ENCODE measurements at places on chromosomes 11 and 22.

DNA sequence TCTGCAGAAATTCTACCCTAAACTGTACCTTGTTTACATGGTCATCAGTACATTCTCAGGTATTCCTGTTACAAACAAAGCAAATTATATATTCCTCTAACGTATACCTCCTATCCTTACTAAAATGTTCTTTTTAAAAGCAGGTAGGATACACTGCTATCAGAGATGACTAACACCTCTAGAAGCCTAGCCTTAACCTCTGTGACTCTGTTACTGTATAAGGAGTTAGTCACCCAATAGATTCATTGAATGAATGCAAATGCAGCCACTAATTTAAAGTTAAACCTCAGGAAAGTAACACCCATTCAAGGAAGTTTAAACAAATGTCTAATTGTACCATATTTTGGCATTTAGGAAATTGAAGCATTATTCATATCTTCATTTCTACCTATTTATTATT lies 82.2 kb downstream of the FCHSD2 start:
- DNase-seq, result no peak

DNA sequence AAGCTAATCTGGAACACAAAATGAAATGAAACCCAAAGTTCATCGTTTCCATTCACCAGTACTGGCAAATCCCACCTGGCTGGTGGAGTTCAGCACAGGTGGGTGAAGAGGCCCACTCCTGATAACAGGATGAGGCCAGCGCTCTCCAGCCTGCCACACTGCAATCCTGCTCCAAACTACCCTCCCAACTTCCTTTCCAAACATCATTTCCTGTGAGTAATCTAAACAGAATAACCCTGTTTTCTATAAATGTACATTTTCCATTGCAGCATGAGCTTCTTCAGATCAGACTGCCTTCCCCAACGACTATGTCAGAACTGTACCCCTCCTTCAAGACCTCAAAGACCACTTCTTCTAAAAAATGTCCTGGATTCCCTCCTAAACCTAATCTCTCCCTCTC lies 15.9 kb upstream of the NFRKB start:
- DNase-seq, result no peak

GRCh38 chr22:48840112-48840949 lies 987.3 kb downstream of the BRD1 start:
- no peak for DNase-seq

DNA sequence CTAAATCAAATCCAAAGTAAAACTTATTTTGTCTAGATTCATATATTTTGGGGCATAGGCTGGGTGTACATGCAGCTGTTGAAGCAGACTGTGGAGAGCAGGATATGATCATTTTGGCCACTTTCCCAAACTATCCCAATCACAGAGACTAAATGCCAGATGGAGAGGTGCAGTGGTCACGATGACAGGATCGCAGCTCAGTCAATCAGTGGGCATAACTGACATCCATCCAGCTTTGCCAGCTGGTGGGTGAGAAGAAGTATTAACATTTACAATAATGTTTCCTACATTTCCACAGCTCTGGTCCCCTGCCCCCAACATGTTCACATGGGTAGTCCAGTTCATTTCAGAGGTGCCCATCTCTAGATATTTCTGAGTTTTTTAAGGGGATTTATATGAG lies 255.5 kb upstream of the SESN3 start:
- DNase-seq, result peak; percentile 15

GRCh38 chr22:31119026-31119717 lies 3.6 kb upstream of the INPP5J start:
- DNase-seq, result no peak
